ENCODE measurements at places on chromosomes 3 and 15.

DNA sequence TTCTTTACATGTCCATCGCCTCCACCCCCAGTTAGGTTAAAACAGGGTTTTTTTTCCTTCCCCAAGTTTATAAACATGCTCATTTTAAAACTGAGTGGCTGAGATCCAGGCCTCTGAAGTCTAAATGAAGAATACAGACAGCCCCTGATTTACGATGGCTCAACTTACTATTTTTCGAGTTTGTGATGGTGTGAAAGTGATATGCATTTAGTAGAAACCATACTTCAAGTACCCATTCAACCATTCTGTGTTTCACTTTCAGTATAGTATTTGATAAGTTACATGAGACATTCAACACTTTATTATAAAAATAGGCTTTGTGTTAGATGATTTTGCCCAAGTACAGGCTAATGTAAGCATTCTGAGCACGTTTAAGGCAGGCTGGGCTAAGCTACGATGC is 30.5 kb upstream of the GNB5 start:
- no peak for DNase-seq

- DNase-seq: no peak
These were observed 37.4 kb downstream of the GHSR start for GRCh38 chr3:172410702-172411477.

DNA sequence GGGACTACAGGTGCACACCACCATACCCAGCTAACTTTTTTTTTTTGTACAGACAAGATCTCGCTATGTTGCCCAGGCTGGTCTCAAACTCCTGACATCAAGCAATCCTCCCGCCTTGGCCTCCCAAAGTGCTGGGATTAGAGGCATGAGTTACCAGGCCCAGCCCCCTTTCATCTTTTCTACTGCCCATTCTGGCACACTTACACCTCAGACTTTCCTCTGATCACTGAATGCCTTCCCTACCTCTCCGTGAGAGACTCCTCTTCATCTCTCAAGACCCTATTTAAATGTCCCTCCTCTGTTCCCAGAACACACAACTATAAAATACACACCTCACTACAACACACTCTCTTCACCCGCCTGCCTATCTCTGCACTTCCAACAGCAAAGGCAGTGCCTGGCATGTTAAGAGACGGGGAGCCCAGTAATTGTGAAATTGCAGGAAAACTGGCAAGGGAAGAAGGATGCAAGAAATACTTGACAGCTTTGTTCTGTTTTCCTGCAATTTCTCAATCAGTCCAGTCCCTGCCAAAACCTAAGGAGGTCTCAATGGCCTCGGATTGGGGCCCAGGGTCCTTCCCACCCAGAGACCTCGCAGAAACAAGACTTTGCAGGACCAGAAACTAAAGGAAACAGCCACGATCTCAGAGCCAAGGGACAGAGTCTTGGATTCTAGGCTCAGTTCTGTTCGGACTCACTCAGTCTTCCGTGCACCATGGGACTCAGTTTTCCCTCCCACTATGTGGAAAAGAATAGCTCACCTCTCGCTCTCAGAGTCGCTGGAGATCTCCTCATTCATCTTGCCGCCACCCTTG is 849 bp downstream of the RRP9 start:
- DNase-seq: no peak

- DNase-seq: no peak
These were observed 266.5 kb downstream of the ADAMTS17 start for GRCh38 chr15:100075229-100075628.

- no peak for DNase-seq
These were observed 12.7 kb downstream of the MGLL start for GRCh38 chr3:127809611-127810010.

GRCh38 chr15:52193321-52193720 is 2.1 kb upstream of the GNB5 start:
- no peak for DNase-seq

DNA sequence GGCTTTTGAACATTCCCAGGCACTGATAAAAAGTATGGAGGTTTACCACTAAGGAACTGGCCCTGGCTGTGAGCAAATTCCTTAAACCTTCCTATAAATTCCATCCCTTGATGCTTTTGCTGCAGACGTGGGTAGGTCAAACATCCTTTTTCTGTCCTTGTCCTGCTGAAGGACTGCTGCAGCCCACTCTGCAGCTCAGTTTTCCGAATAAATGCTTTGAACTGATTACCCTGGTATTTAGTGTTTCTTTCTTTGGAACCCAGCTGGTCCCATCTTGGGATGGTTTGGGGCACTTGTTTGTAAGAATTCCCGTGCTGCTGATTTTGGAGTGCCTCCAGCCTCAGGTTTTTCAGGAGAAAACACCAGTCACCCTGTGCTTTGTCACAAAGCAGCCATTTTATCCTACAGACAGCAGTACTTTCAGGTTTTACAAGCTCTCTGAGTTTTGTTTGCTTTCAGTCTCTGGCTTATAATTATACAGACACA is 815.9 kb downstream of the VGLL3 start:
- no peak for DNase-seq

DNA sequence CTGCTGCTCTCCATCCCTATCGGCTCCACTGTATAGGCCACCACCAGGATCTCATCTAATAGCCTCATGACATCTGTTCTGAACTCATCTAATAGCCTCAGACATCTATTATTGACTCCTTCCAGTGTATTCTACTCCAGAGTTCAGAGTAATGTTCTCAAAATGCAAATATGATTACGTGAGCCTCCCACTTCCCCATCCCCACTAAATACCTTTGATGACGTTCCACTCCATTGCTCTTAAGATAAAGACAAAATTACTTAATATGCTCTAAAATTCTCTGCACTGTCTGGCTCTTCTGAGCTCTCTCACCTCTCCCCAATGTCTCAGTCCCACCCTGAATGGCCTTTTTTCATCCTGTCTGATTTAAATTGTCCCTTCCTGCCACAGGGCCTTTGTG is 94.7 kb downstream of the SAMMSON start:
- DNase-seq: no peak

GRCh38 chr3:29178809-29179793 is 101.8 kb upstream of the RBMS3 start:
- no peak for DNase-seq

DNA sequence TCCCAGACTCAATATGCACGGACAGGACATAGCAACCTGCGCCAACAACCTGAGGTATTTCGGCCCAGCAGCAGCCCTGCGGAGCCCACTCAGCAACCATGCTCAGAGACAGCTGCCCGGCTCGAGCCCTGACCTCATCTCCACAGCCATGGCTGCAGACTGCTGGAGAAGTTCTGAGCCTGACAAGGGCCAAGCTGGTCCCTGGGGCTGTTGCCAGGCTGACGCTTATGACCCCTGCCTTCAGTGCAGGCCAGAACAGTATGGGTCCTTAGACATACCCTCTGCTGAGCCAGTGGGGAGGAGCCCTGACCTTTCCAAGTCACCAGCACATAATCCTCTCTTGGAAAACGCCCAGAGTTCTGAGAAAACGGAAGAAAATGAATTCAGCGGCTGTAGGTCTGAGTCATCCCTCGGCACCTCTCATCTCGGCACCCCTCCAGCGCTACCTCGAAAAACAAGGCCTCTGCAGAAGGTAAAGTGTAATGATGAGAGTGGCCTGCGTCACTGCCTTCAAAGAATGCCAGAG is 25.5 kb downstream of the TMEM41A start:
- DNase-seq: no peak

- DNase-seq: no peak
These were observed 115.7 kb upstream of the TJP1 start for GRCh38 chr15:29937956-29938355.

- no peak for DNase-seq
These were observed 267.1 kb upstream of the TPRG1 start for GRCh38 chr3:188904670-188905069.

DNA sequence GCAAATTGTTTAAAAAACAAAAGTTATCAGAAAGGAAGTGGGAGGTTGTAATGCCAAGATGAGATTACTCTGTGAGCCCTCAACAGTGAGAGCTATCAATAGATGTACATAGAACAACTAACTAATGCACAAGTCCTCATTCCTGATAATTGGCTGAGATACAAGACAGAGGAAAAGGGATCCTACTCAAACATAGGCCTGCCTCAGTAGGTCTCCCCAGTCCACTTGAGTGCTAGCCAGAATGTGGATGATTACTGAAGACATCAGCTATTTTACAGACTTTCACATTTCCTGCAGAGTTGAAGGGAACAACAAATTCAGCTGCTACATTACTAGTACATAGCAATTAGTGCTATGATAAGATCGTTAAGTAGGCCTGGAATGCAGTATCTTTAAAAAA is 981.9 kb downstream of the TUSC7 start:
- DNase-seq: no peak

GRCh38 chr3:25480811-25481210 is 52.7 kb downstream of the RARB start:
- no peak for DNase-seq

DNA sequence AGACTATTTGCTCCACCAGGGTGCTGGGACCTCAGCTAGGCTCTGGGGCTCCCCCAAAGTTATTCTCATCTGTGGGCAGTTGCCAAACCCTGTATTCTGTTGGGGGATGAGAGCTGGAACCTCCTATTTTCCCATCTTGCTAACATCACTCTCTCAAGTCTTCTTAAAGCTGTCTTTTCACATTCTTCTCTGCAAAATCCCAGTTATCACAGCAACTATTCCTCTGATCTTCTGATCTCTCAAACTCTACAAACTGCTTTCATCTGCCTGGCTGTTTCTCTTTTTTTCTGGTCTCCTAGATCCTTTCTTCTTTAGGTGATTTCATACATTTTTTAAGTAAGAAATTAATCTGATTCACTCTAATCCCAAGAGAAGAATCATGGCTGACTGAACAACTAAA is 10.7 kb upstream of the ADAMTSL3 start:
- DNase-seq: no peak

- DNase-seq: no peak
These were observed 478.9 kb upstream of the GBE1 start for GRCh38 chr3:82240322-82240721.

DNA sequence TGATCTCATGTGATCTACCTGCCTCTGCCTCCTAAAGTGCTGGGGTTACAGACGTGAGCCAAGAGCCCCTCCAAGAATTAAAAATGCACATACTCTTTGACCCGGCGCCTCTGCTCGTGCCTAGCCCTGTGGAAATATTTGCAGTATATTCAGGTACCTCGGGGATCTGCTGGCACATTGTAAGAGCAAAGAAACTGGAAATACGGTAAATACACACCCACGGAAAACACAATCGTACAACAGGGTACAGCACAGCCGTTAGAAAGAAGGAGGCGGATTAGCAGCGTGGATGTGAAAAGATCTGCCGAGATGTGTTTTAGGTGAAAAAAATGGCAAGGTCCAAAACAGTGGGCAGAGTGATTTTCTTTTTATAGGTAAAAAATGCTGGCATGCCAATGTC is 6.1 kb upstream of the HDAC11 start:
- no peak for DNase-seq

DNA sequence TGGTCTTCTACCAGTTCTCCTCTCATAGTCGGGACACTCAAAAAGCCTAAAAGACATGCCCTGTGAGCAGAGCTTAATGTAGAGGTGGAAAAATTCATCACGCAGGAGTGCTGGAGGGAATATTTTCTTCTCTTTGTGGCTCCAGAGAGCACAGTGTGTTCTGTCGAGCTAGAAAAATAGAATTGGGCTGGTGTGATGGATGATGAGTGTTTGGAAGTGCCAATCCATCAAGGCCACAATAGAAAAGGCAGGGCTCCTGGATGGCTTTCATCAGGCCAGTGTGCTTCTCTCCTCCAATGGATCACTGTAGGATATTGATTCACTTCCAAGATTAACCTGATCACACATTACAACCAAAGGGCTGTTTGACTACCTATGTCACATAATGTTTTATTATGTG is 65.7 kb downstream of the CD47 start:
- DNase-seq: no peak

DNA sequence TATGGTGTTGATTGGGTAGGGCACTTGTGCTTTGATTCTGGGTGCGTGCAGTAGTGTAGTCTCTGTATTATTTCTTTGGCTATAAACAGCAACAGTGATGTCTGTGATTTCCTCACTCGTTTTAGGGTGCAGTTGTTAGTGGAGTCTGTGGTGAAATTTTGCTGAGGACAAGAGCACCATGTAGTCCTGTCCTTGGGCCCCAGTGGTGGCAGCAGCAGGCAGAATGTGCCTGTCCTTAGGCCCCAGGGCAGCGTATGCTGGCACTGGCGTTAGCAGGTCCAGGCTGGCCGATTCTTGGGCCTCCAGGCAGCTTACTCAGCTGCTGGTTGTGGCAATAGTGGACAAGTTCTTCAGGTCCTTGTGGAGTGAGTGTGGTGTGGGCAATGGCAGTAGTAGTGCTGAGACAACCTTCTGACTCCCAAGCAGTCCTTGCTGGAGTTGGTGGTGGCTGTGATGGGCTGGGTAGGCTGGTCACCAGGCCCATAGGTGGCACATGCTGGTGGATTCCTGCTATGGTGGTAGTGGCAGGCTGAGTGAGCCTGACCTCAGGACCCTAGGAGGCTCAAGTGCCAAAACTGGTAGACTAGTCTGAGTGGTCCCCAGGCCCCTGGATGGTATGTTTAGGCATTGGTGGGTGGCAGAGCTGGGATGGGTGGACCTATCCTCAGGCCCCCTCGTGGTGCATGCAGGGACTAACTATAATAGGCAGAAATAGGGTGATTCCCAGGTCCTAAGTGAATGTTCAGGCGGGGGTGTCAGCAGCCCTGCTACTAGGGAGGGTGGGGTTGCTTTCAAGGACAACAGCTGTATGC is 56.3 kb downstream of the TNFAIP8L3 start:
- no peak for DNase-seq

- DNase-seq: no peak
These were observed 22.5 kb downstream of the GATM start for GRCh38 chr15:45355860-45356259.

DNA sequence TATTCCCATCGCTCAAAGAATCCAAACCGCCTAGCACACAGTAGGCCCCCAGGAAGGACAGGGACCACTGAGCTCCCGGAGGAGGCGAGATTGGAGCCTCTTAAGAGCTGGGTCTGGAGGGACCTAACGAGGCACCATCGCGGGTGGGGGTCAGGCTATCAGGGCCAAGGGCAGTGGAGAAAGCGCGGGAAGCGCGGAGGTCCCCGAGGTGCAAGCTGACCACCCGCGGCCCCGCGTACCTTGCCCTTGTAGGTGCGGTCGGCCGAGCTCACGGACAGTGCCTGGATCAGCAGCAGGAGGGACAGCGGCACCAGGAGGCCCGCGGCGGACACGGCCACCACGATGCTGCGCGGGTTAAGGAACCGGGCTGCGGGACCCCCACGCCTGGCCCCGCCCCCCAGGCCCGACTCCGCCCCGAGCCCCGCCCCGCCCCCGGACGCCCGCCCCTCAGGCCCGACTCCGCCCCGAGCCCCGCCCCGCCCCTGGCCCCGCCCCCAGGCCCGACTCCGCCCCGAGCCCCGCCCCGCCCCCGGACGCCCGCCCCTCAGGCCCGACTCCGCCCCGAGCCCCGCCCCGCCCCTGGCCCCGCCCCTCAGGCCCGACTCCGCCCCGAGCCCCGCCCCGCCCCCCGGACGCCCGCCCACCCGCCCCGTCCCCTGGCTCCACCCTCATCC is 3.9 kb downstream of the ZDHHC19 start:
- no peak for DNase-seq

- no peak for DNase-seq
These were observed 92.1 kb downstream of the DUT start for GRCh38 chr15:48423342-48423741.

- no peak for DNase-seq
These were observed 260.7 kb upstream of the CTNNB1 start for GRCh38 chr3:40938591-40938990.

GRCh38 chr3:109184726-109185125 is 48.2 kb downstream of the C3orf85 start:
- DNase-seq: no peak

- no peak for DNase-seq
These were observed 87.6 kb downstream of the BDH1 start for GRCh38 chr3:197468167-197468566.

GRCh38 chr3:45104715-45105711 is 41.2 kb downstream of the CDCP1 start:
- DNase-seq: no peak
